ENCODE measurements at places on chromosomes 6 and 20. TPM values are rescaled to one million over a fixed set of nuclear protein-coding genes. Genes with fewer than 3 reads are reported as not detected.

GRCh38 chr6:132052096-132052495 lies 100.9 kb upstream of the CCN2 start:
- H3K4me1 ChIP-seq: peaks cover 10% of the 10 kb centered on the region
- H3K36me3 ChIP-seq: no peaks in the 10 kb centered on the region
- no peak for DNase-seq
- no peaks in the 10 kb centered on the region for H3K27me3 ChIP-seq
- H3K27ac ChIP-seq: no peak overlapping the region
- no peak overlapping the region for H3K4me3 ChIP-seq

GRCh38 chr6:136317971-136318370 lies 28.3 kb upstream of the BCLAF1 start:
- H3K4me3 ChIP-seq: no peak overlapping the region
- H3K36me3 ChIP-seq: no peaks in the 10 kb centered on the region
- no peaks in the 10 kb centered on the region for H3K4me1 ChIP-seq
- H3K27ac ChIP-seq: no peak overlapping the region

DNA sequence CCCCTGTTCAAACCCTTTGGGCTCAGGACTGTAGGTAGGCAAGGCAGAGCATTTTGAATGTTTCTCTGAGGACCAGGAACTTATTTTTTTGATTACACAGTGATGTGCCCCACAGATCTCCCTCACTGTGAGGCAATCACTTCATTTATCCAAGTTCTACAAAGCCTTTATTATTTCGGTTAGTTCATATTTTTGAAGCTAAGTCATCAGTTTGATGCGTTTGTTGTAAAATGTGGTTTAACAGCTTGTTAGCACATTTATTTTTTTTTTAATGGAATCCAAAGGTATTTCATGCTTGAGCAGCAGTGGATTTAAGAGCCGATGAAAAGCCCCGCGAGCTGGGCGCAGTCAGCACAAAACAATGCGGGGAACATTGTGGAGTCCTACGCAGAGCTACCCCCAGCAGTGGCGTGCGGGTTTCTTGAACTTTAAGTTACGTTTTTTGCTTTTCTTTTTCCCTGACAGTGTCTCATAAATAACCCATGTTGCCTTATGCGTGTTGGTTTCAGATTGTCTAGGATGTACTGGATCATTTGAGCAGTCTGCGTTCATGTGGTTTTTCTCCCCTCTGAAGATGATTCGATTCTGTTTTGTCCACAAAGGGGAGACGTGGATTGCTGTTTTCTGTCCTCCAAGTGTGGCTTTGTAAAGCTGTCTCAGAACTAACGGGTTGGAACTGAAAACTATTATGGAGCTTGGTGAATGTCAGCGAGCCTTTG lies 233.6 kb upstream of the BMP2 start:
- H3K36me3 ChIP-seq: no peaks in the 10 kb centered on the region
- peaks cover 9% of the 10 kb centered on the region for H3K4me1 ChIP-seq

GRCh38 chr6:105005451-105005850 lies 48.5 kb downstream of the LIN28B start:
- H3K27me3 ChIP-seq: no peaks in the 10 kb centered on the region
- peaks cover 4% of the 10 kb centered on the region for H3K36me3 ChIP-seq
- H3K4me1 ChIP-seq: no peaks in the 10 kb centered on the region
- no peak overlapping the region for H3K27ac ChIP-seq

- no peaks in the 10 kb centered on the region for H3K4me1 ChIP-seq
- no peaks in the 10 kb centered on the region for H3K36me3 ChIP-seq
- no peak overlapping the region for H3K4me3 ChIP-seq
- H3K27me3 ChIP-seq: peaks cover 66% of the 10 kb centered on the region
Measured at GRCh38 chr6:1589208-1589607, 20.5 kb upstream of the FOXC1 start.

DNA sequence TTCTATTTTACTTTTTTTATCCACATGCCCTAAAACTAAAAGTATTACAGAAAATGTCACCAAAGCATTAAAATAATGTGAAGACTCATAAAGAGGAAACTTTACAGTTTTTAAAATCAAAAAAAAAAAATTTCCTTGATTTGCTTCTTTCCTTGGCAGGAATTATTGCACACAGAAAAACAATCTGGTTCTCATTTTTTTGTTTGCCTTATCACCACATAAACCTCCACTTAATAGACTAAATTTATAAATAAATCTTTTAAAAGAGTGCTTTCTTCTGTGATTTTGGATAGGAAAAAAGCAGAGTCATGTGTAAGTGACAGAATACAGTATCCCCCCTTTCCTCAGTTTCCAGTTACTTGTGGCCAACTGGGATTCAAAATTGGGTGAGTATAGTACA lies 695.1 kb upstream of the CITED2 start:
- H3K27me3 ChIP-seq: no peaks in the 10 kb centered on the region
- H3K27ac ChIP-seq: no peak overlapping the region
- no peak for DNase-seq
- no peak overlapping the region for H3K4me3 ChIP-seq
- H3K4me1 ChIP-seq: peaks cover 16% of the 10 kb centered on the region

The TRIM15 gene
- total RNA-seq: 13.5 TPM

- H3K4me3 ChIP-seq: no peak overlapping the region
- H3K27ac ChIP-seq: no peak overlapping the region
- peaks cover 44% of the 10 kb centered on the region for H3K27me3 ChIP-seq
- no peaks in the 10 kb centered on the region for H3K36me3 ChIP-seq
Measured at GRCh38 chr6:166664135-166664534, 37.1 kb upstream of the RPS6KA2 start.

The PHF10 gene
- total RNA-seq: 47.8 TPM

The TUBB2B gene
- 3.0 TPM for total RNA-seq

The TGM2 gene
- 261 TPM for total RNA-seq

GRCh38 chr20:63771046-63771707 lies 31.6 kb downstream of the SLC2A4RG start:
- no peaks in the 10 kb centered on the region for H3K4me1 ChIP-seq
- H3K27ac ChIP-seq: no peak overlapping the region
- no peaks in the 10 kb centered on the region for H3K36me3 ChIP-seq

The MRPS10 gene
- 50.0 TPM for total RNA-seq

- no peak overlapping the region for H3K27ac ChIP-seq
- H3K4me1 ChIP-seq: no peaks in the 10 kb centered on the region
- H3K4me3 ChIP-seq: no peak overlapping the region
Measured at GRCh38 chr20:19096843-19097242, 115.6 kb upstream of the SLC24A3 start.

The PROKR2 gene
- total RNA-seq: not detected

The EFCAB8 gene
- 1.1 TPM for total RNA-seq

All from Calu3 (cell line).